Activated gamma-delta T cell (primary cell): ENCODE measurements at places on chromosomes 16 and 17.

DNA sequence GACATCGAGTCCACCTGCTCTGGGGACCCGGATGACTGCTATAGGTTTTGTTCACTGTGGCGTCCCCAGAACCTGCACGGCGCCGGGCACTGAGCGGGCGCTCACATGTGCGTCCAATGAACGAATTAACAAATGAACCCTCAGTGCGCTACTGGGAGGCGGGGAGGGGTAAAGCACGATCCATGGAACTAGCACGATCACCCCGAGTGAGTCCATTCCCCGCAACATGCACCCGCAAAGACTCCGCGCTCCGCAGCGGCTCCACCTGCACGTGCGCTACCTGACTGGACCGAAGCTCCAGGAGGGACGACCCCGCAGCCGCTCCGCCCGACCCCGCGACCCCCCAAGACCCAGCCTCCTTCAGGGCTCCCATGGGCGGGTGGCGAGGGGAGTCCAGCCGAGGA is 491 bp downstream of the TRAP1 start:
- no peak for DNase-seq

DNA sequence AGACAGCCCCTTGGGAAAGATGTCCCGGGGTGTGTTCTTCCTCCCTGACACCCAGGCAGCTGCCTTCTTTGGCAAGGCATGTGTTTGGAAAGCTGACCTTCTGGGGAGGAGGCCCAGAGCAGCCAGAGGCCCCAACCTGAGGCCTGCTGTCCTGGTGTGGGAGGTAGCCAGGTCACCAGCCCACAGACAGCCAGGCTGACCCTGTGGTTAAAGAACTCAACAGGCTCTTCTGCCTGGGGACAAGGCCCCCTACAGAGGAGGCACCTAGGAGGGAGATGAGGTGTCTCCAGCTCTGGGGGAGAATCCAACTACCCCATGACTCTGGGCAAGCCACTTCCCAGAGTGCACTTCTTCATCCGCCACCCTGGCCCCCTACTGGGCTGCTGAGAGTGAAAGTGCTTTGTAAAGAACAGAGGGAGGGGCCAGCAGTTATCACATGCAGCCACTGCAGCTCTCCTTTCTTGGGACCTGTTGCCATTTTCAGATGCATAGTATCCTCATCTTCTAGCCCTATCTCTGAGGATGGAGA is 13.1 kb upstream of the SREBF1 start:
- DNase-seq: no peak

GRCh38 chr16:58020628-58021521 is 4.7 kb upstream of the MMP15 start:
- no peak for DNase-seq

DNA sequence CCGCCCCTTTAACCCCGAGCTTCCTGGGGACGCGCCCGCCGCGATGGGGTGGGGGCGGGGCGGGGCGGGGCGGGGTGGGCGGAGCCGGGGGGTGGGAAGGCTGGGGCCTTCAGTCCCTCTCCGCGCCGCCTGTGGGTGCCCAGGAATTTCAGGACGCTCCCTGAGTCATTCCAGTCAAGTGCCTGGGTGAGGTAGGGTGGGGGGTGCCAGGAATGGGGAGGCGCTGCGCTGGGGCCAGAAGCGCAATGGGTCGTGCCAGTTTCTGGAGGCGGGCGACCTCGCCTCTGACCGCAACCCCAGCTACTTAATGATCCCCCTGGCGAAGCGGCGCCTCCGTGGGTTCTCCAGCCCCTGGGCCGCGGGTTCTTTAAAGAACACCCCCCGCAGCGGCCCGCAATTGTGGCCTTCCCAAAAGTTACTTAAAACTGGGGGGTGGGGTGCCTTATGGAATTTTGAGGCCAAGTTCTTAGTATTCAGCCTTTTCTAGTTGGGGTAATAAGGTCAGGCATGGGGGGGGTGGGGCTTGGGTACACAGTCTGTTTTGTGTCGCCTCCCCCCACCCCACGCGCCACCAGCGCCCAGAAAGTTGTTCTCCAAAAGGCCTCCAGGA is 826 bp upstream of the GSE1 start:
- no peak for DNase-seq

DNA sequence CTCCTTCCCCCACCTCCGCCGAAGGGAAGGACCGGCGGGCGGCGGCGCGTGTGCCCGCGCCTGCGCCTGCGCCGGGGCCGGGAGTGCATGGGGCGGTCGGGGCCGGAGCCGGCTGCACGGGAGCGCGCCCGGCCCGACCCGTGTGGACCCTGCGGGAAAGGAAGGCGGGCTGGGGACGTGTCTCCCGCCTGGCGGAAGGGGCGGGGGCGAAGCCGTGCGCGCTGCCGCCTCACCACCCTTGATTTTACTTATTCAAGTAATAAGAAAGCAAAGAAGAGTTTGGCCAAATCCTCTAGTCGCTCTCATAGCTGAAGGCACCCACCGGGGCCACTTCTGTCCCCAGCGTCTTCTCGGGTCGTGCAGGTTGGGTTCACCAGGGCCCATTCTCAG is 596 bp upstream of the PFN1 start:
- peak; percentile 59 for DNase-seq
